ENCODE measurements at places on chromosomes 6 and 20.

DNA sequence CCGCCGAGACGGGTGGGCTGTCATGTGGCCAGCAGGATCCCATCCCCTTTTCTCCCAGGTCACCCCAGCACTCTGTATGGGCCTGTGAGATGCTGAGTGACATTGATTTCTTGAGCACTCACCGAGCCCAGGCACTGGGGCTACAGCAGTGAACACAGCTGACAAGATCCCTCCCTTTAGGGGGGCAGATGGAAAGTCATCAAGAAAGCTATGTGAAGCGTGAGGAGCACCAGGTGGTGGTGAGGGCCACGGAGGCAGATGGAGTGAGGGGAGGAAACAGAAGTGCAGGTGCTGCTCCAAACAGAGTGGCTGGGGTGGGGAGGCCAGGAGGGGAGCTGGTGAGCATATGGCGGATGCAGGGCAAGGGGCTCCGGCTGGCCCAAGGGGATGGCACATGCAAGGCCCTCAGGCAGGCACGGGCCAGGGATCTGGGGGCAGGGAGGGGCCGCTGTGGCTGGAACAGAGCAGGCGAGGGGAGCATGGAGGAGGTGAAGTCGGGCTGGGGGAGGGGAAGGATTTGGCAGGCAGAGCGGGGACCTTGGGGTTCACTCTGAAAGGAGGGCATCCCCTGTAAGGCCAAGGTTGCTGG is 184.0 kb downstream of the BMP7 start:
- no peak for DNase-seq

- no peak for DNase-seq
Observed at GRCh38 chr6:31901415-31901952, 402 bp downstream of the ZBTB12 start.

GRCh38 chr6:118620202-118620601 is 31.2 kb downstream of the CEP85L start:
- no peak for DNase-seq

GRCh38 chr6:71211799-71212198 is 76.8 kb upstream of the OGFRL1 start:
- no peak for DNase-seq

- no peak for DNase-seq
Observed at GRCh38 chr6:15408758-15409157, 162.9 kb downstream of the JARID2 start.

DNA sequence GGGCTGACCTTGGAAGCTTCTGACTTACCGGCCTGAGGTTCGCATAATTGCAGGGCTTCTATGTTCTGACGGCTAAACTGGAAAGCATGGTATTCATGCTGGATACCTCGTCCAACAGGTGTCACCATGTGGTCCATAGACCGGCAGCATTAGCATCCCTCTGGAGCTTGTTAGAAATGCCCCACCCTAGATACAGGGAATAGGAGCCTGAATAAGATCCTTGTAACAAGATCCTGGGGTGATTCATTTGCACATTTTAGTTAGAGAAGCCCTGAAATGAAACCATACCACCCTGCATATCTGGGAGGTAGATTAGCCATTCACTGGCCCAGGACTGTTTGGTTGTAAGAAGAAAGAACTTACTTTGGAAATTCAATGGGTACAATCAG is 77.7 kb downstream of the TMEM170B start:
- no peak for DNase-seq

DNA sequence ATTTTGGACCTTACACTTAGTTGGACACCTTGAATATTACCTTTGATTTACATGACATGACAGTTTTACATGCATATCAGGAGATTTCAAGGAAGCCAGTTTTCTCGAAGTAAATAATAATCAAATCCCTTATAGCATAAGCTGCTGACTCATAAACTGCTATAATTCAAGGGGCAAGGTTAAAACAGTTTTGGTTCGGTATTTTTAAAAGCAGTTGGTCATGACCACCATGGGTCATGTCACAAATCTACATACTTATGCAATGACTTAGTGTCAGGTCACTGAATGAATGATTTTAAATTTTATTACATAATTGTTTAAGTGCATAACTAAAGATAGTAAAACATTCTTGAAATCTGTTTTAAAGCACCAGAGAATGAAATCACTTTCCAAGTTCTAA is 158.0 kb downstream of the DST start:
- no peak for DNase-seq

DNA sequence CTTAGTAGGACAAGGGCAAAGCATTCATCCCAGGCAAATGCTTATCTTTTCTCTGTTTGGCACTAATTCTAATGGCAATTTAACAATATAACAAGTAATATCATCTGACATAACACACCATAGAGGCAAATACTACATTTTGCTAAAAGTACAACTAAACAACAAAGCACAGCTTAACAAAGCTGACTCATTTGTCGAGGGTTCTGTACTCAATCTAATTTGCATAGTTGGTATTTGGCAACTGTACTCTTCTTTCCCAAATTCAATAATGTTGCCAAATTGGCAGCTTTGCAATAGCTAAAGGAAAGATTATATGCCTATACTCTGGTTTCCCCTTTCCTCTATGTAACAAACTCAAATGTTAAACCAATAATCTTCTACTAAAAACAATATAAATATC is 461.0 kb downstream of the PKHD1 start:
- no peak for DNase-seq

GRCh38 chr6:20180935-20181334 is 31.3 kb downstream of the MBOAT1 start:
- DNase-seq, result no peak

DNA sequence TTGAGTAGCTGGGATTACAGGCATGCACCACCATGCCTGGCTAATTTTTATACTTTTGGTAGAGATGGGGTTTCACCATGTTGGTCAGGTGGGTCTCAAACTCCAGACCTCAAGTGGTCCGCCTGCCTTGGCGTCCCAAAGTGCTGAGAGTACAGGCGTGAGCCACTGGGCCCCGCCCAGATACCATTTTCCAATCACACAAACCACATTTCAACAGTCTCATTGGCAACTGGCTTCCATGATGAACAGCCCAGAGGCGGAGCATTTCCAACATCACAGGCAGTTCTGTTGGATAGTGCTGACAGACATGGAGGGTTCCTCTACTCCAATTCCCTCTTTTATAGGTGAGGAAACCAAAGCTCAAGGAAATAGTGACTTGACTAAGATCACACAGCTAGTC is 43.9 kb upstream of the PLCB4 start:
- no peak for DNase-seq

DNA sequence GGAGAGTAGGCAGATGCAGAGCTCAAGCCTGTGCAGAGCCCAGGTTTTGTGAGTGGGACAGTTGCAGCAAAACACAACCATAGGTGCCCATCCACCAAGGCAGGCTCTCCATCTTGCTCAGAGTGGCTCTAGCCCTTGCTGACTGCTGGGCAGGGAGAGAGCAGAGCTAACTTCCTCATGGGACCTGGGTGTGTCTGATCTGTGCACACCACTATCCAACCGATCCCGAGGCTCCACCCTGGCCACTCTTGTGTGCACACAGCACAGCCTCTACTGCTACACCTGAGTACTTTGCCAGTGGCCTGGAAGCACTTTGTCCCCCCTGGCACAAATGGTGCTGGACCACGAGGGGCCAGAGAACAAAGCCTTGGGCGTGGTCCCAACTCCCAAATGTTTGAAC is 7.9 kb upstream of the DEFB125 start:
- DNase-seq, result no peak

- DNase-seq, result no peak
Observed at GRCh38 chr6:16437095-16437494, 198.7 kb downstream of the GMPR start.

DNA sequence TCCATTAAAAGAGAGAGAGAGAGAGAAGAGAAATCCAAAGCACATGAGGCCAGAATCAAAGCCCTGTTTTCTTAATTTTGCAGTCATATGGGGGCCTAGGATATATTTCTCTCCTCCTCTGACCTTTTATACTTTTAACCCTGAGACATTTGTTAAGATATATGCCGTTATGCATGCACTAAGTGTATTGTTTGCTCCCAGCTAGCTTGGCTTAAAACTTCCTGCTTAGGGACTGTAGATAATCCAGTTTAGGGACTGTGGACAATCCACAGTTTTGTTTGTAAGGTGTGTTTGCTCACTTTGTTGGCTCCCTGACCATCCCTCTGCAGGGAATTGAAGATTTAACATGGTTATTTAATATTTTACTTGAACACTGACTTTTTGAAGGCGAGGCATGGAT is 166.3 kb upstream of the TSHZ2 start:
- no peak for DNase-seq

DNA sequence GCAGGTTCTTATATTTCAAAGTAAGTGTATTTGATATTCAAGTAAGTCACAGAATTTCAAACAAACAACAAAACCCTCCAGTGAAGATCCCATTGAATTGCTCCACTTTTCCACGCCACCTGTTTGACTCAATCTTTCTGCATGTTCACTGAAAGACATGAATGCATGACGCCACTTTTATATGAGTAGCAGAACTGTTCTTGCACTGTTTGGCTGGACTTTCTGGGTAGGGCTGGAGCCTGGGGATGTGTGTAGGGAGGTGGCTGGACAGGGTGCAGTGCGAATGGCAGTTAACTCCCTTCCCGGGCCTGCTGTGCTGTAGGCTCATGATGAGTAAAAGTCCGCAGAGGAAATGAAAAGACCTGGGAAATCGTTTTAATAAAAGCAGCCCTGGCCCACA is 39.7 kb downstream of the IL20RA start:
- DNase-seq, result no peak

- DNase-seq, result no peak
Observed at GRCh38 chr6:36296240-36296639, 26.4 kb downstream of the PNPLA1 start.

DNA sequence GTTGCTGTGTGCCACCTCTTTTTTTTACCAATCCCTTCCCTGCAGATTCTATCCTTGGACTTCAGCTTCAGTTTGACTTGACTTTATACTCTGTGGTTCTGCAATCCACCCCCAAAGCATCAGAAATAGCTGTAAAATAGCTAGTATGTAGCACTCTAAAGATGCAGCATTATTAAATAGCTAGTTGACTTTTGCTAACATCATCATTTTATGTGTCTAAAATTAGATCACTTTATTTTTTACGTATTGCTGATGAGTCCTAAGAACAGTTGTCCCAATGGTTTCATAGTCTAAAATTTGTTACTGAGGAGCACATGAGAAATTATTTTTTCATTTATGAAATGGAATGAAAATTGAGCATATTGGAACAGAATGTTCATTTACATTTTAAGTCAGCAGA is 138.2 kb downstream of the NKAIN2 start:
- DNase-seq, result no peak

DNA sequence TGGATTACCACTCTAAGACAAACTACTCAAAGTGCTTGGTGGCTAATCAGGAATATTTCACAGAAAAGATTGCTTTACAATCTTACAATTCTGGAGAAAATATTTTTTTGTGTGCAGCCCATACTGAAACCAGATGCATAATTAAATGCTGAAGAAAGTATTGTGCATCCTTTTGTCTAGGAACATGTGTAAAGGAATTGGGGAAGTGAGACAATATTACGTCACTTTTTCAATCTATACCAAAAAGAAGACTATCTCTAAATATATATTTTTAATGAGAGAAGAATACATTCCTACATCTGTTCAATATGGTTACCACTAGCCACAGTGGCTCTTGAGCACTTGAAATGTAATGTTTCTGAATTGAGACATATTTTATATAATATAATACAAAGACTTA is 992.5 kb upstream of the ADGRB3 start:
- no peak for DNase-seq

DNA sequence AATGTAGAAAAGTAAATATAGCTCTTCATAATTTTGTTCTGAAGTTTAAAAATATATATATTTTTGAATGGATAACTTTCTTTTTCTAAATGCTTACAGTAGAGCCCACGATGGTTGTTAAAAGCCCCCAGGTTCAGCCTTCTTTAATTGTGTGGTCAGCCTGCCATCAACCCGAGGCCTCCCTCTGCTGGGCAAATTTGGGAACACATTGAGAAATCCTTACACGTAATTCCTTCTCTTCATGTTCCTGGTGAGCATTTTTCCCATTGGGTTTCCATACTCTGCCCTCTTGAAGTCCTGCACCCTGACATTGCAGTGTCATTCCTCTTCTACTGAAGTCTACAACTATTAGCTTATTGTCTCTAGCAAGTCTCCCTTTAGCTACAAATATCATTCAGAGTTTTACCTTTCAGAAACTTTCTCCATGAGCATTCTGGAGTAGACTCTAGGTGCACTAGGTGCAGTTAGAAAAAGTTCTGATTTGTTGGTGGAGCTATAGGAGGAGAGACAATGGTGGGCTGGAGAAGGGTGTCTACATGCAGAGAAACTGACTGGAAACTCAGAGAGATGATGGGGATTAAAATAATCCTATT is 40.6 kb downstream of the TRIM38 start:
- no peak for DNase-seq

GRCh38 chr6:25277857-25278256 is 1.3 kb upstream of the CARMIL1 start:
- DNase-seq, result peak; percentile 38

DNA sequence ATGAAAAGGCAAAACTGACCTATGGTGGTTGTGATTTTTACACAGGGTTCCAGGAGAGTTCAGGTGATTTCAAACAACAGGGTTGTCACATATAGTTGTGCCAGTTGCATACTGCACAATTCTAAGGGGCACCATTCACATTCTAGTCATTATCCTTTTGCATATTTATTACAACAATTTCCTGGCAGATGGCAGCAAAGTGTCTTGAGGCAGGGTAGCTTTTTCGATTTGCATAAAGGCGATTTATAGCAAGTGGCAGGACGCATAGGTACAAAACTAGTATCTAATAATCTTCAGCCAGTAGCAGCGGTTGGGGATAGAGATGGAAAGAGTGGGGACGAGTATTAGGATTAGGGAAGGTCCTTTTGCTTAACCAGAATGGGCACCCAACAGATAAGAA is 46.5 kb upstream of the TRAF3IP2 start:
- DNase-seq, result no peak

GRCh38 chr6:21824431-21825177 is 231.1 kb downstream of the SOX4 start:
- DNase-seq, result no peak

DNA sequence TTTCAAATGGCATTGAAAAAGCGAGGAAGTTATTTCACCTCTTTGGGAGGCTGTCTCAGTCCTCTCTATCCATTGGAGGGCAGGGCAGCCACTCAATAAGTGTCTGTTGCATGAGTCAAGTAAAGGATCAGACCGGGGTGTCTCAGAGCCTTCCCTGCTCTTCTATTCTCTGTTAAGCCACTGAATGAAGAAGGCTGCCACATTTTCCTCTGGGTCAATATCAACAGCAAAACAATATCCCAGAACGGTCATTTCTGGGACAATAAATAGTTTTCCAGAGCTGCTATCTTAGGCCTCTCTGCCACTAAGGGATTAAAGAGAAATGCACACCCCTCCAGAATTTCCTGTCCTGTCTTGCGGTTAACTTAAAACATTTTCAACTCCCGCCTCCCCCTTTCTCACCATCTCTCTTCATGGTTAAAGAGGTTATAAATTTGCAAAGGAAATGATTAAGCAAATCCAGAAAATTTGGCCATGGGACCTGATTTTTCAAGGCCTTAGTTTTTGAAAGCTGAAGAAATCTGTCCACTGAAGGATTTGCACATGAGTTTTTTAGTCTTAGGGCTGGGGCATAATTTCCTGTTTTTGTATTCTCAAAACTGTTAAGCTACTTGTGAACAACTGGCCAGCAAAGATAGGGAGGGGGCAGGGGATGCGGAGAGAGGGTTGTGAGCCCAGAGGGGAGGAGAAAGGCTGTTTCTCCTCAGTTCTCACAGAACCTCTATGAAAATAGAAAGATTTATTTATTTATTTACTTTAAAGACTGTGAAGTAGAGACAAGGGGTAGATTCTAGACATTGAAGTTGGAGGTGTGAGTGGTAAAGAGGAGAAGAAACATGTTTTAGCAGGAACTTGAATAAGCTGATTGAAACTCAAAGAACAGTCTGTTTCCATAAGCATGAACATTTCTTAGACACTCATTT is 135.7 kb downstream of the BCAS1 start:
- DNase-seq, result no peak

- no peak for DNase-seq
Observed at GRCh38 chr20:63070301-63070625, 63.5 kb upstream of the BHLHE23 start.
